WTC11 (cell line): ENCODE measurements at places on chromosomes 16 and 17.
A peak's percentile ranks its signal among the peaks of the same experiment; 100 is the strongest.

GRCh38 chr17:74861662-74862107 lies 2.0 kb upstream of the GRIN2C start:
- no peak for DNase-seq

DNA sequence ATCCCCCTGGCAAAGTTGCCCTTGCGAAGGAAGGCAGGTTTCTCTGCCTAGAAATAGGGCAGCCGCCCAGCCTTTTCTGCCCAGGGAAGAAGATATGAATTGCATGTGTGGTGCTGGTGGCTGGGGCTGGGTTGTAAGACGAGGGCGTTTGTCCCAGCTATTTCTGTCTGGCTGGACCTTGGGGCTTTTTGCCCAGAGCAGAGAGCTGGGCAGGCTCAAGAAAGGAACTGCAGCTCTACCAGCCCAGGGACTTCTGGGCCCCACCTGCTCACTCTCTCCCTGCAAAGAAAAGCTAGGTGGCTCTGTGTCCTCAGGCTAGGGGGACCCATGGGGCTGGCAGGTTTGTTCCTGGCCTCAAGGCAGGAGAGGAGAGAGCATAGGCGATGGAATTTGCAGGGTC lies 586 bp downstream of the CACNG1 start:
- no peak for DNase-seq

- DNase-seq: peak; percentile 56
Observed at GRCh38 chr17:67628580-67629013, 89.1 kb upstream of the NOL11 start.

DNA sequence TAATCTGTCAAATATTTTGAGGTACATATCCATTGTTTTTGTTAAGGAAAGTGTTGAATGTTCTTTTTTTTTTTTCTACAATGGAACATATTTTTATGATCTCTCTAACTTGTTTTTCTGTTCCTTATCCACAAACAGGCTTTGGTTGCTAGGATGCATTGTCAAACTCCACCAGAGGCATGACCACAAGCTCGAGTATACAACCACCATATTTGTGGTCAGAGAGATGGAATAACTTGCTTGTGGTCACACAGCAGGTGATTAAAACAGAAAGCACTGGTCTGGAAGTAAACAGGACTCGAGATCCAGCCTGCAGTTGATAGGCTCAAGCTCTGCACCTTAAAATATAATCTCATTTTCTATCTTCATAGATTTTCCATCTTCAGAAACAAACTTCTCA lies 105.8 kb upstream of the ADAMTS18 start:
- DNase-seq: no peak

DNA sequence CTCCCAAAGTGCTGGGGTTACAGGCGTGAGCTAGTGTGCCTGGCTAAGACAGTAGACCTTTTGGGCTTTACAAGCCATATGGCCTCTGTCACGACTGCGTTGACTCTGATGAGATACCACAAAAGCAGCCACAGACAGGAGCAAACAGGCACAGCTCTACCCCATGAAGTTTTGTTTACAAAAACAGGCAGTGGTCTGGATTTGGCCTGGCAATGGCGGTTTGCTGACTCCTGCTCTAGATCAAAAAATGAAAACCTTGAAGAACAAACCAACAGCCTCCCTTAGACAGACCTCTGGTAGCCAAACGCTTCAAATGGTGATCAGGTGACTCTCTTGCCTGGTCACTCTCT lies 20.7 kb downstream of the SLC43A2 start:
- no peak for DNase-seq

GRCh38 chr17:74877592-74878548 lies 5.1 kb upstream of the FDXR start:
- no peak for DNase-seq

DNA sequence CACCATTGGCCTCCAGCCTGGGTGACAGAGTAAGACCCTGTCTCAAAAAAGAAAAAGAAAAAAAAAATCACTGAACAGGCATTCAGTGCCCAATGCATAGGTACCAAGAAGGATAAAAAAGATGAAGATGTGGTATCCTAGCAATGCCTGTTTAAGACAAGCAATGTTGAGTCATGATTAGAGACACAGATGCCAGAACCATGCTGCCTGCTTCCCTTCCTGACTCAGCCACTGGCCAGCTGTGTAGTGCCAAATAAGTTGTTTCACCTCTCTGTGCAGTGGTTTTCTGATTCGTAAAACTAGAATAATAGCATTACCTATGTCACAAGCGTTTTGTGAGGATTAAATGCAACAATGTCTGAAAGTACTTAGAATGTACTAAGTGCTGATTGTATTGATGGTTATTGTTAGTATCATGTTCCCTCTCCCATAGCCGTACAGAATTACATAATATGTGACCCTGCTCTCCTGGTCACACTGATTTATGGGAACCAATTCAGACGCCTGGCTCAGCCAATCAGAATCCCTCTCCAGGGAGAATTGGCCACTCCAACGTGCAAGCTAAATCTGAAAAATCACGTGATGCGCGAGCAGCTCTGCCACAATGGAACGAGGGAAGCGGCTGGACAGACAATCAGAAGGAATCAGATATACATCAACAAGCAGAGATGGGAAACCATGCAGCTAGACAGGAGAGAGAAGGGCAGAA lies 241.9 kb downstream of the SLC39A11 start:
- DNase-seq: no peak

DNA sequence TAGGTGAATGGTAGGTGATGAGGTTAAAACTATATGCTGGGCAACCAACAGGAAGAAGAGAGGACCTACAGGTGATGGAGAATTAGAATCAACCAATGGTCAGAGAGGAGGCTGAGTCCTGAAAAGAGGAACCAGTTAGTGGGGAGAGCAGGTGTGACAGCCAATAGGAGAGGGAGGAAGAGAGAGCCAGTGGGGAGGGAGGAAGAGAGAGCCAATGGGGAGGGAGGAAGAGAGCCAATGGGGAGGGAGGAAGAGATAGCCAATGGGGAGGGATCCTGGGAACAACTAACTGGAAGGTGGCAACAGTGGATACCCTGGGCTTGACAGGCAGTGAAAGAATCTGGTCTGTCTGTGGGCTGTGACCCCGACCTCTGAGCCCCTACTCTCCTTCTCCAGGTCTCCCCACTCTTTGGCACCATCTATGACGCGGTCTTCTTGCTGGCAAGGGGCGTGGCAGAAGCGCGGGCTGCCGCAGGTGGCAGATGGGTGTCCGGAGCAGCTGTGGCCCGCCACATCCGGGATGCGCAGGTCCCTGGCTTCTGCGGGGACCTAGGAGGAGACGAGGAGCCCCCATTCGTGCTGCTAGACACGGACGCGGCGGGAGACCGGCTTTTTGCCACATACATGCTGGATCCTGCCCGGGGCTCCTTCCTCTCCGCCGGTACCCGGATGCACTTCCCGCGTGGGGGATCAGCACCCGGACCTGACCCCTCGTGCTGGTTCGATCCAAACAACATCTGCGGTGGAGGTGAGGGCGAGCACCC lies 3.7 kb downstream of the GUCY2D start:
- DNase-seq: no peak

DNA sequence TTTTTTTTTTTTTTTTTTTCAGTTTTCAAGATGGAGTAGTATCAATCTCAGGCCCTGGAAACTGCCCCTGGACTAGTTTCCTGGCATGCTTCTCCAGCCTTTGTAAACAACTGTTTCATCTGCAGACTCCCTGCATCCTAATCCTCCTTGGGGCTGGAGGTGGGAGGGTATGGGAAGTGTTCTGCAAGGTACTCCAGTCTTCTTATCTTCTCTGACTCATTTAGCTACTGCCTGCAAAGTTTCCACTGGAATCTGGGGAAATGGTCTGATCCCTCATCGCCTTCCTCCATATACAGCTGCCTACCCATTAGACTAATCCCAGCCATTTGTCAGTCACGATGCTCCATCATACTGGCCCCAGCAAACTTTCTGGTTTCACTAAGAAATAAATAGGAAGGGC lies 21.5 kb downstream of the COPZ2 start:
- no peak for DNase-seq

DNA sequence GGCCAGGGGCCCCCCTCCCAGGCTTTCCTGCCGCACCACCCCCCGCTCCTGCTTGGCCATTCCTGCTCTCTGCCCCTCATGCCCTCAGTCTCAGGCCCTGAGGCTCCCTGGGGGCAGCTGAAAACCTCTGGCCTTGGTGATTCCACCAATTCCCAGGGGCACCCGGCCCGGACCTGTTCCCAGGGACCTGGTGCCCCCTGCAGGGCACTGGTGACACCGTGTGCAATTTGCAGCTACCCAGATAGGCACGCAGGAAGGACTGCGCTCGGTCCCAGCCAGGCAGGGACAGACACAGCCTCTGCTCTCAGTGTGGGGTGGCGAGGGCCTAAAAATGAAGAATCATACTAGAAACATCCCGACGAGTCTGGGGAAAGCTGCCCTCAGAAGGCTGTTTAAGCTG lies 13.4 kb downstream of the WFDC1 start:
- peak; percentile 79 for DNase-seq

DNA sequence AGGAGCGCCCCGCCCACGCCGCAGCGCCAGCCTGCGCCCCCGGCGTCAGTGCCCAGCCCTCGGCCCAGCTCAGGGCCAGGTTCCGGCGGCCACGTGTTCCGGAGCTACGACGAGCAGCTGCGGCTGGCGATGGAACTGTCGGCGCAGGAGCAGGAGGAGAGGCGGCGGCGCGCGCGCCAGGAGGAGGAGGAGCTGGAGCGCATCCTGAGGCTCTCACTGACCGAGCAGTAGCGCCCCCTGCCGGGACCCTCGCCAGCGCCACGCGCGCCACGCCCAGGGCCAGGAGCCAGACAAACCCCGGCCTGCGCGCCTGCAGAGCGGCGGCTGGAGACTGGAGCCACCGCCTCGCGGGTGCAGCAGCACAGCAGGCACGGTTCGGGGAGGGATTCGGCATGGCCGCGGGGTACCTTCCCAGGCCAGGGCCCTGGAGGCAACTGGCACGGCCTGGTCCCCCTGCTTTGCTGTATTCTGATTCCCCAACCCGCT lies 9.3 kb downstream of the CORO6 start:
- DNase-seq: peak; percentile 99

- DNase-seq: no peak
Observed at GRCh38 chr17:42333053-42333452, 44.8 kb downstream of the STAT5A start.

- peak; percentile 3 for DNase-seq
Observed at GRCh38 chr17:15928286-15928785, 16.6 kb upstream of the ADORA2B start.

DNA sequence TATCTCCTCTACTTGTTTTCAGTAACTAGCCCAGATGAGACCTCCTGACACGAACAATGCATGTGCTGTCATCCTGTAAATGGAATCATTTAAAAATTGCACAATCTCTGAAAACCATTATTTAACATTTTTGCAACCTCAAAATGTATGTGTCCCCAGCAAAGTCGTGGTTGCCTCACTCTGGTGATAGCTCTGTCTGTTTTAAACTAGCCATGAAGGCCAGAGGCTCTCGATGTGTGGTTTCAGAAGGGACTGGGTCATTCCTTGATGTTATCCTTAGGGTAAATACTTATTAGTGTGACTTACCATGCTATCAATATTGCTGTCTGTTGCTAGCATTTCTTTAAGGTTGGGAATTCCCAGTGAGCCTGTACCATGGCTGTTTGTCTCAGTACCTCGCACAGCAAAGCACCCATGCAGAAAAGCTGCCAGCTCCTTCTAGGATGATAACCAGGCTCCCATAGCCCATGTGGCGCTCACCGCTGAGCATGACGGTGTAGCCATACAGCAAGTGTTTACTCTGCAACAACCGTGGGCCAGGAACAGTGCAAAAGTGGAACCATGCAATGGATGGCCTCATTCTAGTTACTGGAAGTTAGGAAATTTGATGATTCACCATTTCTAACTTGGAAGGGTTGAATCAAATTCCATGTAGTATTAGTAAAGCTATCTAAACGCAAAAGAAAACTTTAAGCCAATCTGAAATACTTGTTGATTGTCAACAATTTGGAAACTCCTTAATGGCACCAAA lies 2.9 kb upstream of the PGS1 start:
- no peak for DNase-seq

DNA sequence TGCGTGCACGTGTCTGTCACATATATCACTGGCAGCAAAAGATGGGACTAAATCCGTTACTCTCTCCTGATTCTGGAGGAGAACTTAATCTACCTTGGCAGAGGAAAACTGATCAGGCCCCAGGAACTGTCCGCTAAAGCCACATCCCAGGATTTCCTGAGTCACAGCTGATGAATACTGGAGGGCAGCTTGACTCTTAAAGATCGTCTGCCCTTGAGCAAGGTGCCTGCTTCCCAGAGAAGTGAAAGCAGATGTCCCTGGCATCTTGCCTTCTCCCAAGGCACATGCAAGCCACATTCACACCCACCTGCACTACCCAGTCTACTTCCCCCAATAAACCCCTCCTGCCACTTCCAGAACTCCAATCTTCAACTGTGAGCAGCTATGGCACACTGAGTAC lies 99.8 kb downstream of the CPPED1 start:
- no peak for DNase-seq

GRCh38 chr16:49972280-49972679 lies 52.7 kb upstream of the CNEP1R1 start:
- no peak for DNase-seq

- no peak for DNase-seq
Observed at GRCh38 chr16:48612611-48613010, 2.6 kb upstream of the N4BP1 start.

- no peak for DNase-seq
Observed at GRCh38 chr17:76500747-76501017, 541 bp downstream of the RHBDF2 start.

- DNase-seq: no peak
Observed at GRCh38 chr17:2799653-2800052, 3.4 kb downstream of the RAP1GAP2 start.

GRCh38 chr16:57949595-57950238 lies 21.2 kb downstream of the CNGB1 start:
- no peak for DNase-seq

- no peak for DNase-seq
Observed at GRCh38 chr16:75455677-75456076, 8.8 kb downstream of the TMEM170A start.

GRCh38 chr16:89164436-89164835 lies 7.1 kb upstream of the CDH15 start:
- no peak for DNase-seq

GRCh38 chr17:75571885-75572215 lies 15.8 kb upstream of the MYO15B start:
- DNase-seq: no peak

DNA sequence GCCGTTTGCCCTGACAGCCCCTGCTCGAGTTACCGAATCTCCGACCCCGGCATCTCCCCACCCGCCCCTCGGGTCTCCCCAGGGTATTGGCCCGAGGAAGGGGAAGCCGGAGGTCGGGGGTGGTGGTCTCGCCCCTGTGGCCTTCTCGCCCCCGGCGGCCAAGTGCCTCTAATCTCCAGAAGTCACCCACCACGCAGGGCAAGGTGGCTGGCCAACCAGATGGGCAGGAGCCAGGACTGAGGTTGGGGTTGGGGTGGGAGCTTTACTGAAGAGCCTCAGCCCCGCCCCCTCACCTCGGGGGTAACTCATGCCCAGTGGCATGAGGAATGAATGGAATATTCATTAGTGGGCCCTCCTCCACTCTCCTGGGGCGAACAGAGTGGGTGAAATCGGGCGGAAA lies 637 bp downstream of the DHRS11 start:
- DNase-seq: peak; percentile 49
